OCI-LY7 (cell line): ENCODE measurements at places on chromosomes 16 and 17. TPM values are rescaled to one million over a fixed set of nuclear protein-coding genes. Genes with fewer than 3 reads are reported as not detected.
A peak's percentile ranks its signal among the peaks of the same experiment; 100 is the strongest.

DNA sequence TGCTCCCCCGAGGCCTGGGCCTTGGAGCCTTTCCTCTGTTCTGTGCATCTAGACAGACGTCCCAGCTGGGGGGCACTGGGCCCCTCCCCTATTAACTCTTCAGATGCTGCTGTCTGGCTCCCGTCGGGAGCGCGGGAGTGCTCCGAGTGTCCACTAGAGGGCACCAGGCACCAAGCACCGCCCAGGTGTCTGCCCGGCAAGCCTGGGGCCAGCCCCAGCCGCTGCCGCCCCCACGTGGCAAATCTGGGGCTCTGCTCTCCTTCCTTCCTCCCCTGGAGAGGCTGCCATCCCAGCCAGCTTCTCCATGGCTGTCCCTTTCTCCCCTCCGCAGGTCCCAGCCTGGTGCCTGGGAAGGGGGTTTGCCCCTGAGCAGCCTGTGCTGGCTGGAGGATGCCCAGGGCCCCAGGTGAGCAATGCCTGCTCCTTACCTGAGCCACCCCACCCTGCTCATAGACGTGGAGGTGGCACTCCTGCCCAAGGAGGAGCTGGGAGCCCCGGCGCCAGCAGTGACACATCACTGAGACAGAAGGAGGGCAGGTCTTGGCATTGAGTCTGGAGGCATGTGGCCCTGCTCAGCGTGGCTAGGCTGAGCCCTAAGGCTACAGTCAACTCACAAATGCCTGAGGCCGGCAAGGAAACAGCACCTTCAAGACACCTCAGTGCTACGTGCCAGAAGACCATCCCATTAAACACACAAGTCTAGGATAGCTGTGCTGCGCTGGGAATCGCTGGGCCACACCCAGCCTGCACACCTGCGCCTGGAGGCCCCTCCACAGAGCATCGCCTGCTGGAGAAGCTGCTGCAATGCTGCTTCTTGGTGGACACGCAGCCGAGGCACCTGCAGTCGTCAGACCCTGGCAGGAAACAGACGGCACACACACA lies 19.7 kb downstream of the TMEM235 start:
- peak; percentile 93 for DNase-seq

Gene OR1F1
- not detected in 2 replicates for total RNA-seq

GRCh38 chr16:17963185-17963836 lies 373.2 kb downstream of the NPIPA8 start:
- DNase-seq: no peak

DNA sequence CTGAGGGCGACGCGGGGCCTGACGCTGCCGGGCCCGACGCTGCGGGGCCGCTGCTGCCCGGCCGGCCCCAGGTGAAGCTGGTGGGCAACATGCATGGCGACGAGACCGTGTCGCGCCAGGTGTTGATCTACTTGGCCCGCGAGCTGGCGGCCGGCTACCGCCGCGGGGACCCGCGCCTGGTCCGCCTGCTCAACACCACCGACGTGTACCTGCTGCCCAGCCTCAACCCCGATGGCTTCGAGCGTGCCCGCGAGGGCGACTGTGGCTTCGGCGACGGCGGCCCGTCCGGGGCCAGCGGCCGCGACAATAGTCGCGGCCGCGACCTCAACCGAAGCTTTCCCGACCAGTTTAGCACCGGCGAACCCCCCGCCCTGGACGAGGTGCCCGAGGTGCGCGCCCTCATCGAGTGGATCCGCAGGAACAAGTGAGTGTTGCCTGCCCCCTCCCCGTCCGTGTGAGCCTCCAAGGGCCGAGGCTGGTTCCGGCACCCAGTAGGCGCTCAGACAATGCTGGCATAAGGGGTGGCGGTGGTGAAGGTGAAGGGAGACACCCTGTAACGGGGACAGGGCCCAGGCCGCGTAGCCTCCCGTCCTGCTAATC lies 676 bp downstream of the CPD start:
- peak; percentile 30 for DNase-seq

- DNase-seq: no peak
These were observed 7.2 kb downstream of the POLR3E start for GRCh38 chr16:22304411-22304810.

GRCh38 chr17:77666881-77667395 lies 291.6 kb upstream of the TNRC6C start:
- DNase-seq: peak; percentile 87

DNA sequence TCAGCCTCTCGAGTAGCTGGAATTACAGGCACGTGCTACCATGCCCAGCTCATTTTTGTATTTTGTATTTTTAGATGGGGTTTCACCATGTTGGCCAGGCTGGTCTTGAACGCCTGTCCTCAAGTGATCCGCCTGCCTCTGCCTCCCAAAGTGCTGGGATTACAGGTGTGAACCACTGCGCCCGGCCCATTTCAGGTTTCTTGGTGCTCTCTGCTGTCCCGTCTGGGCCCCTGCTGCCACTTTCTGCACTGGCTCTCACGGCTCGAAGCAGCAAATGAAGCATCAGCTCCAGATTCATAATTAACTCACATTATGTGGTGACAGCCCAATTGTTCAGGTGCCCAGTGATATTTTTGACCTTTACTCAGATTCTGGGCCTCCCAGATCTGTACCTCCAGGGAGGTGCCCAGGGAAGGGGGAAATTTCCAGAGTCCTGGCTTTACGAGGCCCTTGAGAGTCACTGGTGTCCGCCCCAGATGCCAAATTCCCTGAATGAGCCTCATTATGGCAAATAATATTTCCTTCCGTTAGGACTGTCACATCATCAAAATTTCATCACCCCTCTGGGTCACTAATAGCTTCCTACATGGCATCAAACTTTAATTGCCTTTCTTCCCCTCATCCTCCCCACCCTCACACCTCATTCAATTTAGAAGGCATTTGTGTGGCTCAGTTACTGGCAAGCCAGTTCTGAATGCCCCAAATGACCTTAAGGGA lies 9.0 kb downstream of the SDK2 start:
- no peak for DNase-seq

- no peak for DNase-seq
These were observed 9.4 kb downstream of the DUSP3 start for GRCh38 chr17:43769426-43769825.

- no peak for DNase-seq
These were observed 10.6 kb downstream of the CAMKK1 start for GRCh38 chr17:3882276-3882675.
